Hematopoietic multipotent progenitor cell treated with erythropoietin and hydrocortisone succinate and interleukin-3 and kit ligand, for 17 days (in vitro differentiated cells): ENCODE measurements at places on chromosomes 7 and 10.

- DNase-seq: no peak
Measured at GRCh38 chr7:45143616-45144015, 14.0 kb upstream of the RAMP3 start.

GRCh38 chr7:24755541-24756407 is 1.5 kb downstream of the GSDME start:
- no peak for DNase-seq

DNA sequence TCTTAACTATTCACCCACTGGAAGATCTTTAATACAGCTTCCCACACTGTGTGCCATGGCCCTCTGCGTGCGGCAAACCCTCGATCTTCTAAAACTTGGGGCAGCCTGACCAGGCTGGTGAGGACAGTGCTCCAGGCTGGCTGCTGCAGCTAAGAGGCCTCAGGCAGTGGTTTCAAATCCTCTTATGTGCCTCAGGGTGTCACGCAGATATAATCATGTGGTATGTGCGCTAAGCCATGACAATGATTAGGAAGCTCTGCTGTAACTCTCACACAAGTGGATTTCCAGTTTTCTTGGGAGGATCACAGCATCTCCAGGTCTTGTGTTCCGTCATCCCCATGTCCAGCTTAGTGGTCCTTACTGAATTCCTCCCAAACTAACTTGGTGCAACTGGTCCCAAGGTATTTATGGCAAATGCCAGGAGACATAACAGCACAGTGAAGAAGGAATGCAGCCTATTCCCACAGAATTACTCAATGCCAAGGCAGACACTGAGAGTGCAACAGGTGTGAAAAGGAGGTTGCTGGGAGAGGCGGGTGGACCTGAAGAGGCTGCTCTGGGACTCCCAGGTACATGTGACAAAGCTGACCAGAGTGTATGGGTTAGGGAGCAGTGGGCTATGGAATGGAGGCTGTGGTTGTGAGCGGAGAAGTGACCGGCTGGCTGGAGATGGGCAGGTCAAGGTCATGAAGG is 2.3 kb downstream of the HPS1 start:
- DNase-seq: peak; percentile 40

DNA sequence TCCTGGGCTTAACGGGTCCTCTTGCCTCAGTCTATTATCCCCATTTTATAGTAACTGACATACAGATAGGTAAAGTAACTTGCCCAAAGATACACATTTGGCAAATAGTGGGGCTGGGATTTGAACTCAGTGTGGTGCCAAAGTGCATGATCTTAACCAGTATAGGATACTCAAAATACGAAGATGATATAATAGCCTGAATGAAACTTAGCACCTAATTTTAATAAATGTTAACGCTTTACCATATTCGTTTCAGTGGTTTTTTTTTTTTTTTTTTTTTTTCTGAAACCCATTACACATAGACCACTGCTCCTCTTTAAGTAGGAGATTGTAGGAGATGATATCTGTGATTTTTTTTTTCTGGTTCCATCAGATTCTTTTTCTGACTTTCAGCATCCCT is 21.4 kb downstream of the ACTR3B start:
- DNase-seq: no peak

DNA sequence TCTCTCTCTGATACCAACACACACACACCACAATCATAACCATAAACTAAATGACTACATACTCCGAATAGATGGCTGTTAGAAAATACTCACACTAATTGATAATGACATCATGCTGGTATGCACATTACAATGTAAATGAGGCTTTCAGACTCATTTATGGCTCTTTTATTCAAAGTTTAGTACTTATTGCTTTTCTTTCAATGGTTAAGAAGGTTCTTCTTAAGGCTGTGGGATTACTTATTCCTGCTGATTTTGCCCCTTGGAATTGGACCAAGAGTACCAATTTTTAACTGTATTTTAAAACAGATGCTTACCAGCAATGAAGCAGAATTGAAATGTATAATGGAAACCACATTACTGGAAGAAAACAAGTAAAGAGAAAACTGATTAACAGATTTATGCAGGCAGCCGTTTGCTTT is 20.6 kb upstream of the CABCOCO1 start:
- DNase-seq: no peak

- no peak for DNase-seq
Measured at GRCh38 chr10:79417266-79417665, 28.2 kb downstream of the ZCCHC24 start.

DNA sequence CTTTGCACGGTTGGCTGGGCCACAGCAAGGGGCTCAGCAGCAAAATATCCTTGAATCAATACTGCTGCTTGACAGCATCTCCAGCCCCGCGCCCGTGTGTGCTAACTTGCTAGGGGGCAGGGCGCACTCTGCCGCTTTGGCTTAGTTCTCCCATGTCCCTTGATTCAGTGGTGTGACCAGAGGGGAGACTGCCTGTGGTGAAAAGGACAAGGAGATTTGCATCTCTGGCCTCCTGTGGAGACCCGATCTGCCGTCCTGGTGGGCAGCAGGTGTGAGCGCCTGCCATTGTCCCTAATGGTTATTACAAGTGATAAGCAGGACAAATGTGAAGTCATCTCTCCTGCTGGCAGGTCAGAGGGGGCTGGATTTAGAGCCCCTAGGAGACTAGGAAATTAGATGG is 500.2 kb upstream of the GALNT17 start:
- no peak for DNase-seq

DNA sequence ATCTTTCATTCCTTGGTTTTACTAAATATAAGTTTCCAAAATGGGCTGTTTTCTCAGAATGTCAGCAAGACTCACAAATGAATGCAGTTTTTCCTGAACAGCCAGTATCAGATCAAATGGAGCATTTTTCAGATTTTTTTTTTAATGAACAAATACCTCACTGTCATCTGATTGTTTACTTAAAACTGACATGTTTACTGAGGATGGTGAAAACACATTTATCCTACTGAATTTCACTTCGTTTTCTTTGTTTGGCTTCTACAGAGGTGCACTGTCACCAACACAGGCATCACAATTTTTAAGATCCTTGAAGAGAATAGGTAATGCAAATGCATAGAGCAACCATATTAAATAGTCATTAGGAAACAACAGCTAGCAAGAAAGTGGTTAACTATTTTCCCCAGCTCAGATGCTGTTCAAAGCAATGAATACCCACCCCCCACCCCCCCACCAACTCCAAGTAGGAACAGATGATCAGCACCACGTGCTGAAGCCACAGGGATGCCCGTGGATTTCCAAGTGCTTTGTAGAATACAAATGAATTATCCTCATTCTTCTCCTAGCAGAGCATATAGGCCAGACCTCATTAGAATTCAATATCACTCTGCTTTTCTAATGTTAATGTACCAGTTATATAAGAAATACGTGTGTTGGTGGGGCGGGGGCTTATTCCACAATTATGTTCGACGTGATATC is 205.9 kb downstream of the SKAP2 start:
- DNase-seq: no peak

- no peak for DNase-seq
Measured at GRCh38 chr7:127446842-127447241, 54.3 kb upstream of the ZNF800 start.
